Effector CD4-positive, alpha-beta T cell (primary cell): ENCODE measurements at places on chromosomes 1 and 21.

- no peak for DNase-seq
Observed at GRCh38 chr21:37165586-37165985, 92.5 kb downstream of the TTC3 start.

DNA sequence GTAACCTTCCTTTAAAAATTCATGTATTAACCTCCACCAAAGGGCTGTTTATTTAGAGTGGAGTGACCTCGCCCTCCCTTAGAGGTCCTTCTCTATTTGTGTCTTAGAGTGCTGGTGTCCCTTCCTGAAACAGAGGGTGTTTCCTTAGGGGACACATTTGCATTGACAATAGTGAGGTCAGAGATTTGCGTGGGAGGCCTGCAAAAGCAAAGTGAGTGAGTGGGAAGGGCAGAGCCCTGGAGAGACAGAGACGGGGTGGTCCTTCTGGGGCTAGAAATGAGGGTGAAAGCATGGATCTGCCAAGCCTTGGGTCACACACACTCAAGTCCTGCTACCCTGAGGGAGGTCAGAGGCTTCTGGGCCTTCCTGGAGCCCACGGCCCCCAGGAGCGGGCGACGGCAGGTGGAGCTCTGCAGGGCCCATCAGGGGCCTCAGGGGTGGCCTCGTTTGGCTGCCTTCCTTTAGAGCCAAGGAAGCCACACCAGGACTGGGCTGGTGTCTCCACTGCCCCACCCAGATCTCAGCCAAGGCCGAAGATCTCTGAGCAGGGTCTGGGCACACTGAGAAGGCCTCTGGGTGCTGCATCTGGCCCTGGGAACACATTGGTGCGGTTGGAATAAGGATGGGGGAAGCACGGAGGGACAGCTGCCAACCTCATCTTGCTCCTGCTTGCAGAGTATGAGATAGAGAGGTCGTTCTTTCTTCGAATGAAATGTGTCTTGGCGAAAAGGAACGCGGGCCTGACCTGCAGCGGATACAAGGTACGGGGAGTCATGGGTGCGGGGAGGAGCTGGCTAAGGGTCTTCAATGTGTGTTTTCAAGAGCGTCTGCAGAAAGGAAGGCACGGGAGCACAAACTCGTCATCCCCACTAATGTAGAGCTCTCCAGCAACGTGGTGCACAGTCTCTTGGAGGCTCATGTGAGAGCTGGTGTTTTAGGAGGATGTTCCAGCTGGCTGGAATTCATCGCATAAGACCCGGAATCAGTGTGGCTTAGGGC lies 23.8 kb downstream of the SIM2 start:
- DNase-seq = no peak

GRCh38 chr1:94025383-94026340 lies 95.3 kb downstream of the ABCA4 start:
- DNase-seq = no peak

DNA sequence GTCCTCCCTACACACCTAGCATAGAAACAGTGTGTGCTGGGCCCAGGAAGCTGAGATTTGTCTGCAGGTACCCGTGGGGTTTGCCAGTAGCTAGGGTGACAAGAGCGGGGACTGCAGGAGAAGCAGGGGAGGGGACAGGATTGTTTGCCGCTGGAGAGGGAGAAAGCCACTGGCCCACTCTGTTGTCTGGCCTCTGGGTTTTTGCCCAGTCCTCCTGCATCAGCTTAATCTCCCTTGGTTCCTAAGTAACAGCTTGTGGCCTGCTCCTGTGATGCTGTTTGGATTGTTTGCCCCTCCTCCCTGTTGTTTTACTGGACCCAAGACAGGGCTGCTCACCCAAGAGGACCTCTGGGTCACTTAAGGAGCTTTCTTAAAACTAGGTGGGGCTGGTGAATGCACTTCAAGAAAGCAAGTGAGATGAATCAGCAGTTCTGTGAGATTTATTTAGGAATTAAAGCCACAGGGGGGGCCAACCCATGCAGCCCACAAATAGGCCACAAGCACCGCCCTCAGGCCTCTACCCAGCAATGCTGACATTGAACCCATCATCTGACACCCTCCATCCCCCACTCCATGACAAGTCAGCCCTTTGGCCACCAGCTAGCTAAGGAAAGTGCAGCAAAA lies 142.8 kb downstream of the ZZZ3 start:
- DNase-seq = no peak

DNA sequence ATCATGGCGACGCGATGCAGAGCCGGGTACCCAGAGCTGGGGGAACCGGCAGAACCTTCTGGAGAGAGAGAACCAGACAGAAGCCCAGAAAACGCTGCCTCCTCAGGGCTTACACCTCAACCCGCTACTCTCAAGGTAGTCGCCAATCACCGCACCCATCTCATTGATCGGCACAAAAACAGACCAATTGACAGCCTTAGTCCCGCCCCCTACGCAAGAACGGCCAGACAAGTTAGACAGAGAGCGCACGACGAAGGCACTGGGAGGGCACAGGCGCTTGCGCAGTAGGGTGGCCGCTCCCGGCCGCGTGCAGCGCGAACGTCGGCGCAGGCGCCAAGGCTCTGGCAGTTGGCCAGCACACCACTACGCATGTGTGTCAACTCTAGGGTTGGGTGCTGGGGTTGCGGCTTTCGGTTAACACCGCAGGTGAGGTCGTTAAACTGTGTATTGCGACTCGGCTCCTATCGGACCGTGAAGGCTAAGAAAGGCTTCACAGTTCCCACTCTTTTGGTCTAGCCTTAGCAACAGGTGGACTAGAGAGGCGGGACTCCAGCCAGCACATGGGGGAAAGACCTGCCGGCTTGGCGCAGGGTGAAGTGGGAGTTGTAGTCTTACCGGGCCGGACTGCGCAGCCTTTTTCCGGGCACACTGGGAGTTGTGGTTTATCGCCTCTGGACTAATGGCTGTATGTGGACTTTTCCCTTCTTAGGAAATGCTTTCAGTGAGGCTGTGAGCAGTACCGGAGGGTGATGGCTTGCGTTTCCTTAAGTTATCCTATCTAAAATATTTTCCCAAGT lies at the start of the genes CCT3 and TSACC:
CCT3 (minus strand) TSS at position 113 of the 797 bp plus-strand sequence; CDS start at position 5, 108 bp downstream.
TSACC (plus strand) TSS at position 347 of the 797 bp plus-strand sequence. CDS start 1,232 bp downstream, outside the sequence.
- peak; percentile 99 for DNase-seq

GRCh38 chr1:228161362-228161761 lies 4.2 kb upstream of the IBA57 start:
- DNase-seq = no peak

DNA sequence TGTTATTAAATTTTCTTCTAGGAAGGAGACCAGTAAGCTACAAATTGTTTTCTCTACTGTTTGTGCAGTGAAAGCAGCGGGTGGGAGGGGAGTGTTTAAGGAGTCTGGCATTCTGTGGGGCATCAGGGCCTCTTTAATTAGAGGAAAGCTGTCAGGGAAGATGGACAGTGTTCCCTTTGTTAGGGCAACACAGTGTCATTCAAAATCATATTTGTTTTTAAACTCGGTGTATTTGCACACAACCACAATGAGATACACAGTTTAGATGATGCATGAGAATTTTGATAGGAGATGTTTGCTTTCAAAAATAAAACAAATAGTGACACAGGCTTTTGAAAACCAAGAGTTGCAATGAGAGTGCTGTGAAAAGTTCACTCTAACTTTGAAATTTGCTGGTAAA lies 15.1 kb upstream of the ST6GALNAC3 start:
- no peak for DNase-seq

- DNase-seq = no peak
Observed at GRCh38 chr1:54107131-54107530, 45.7 kb downstream of the CDCP2 start.

DNA sequence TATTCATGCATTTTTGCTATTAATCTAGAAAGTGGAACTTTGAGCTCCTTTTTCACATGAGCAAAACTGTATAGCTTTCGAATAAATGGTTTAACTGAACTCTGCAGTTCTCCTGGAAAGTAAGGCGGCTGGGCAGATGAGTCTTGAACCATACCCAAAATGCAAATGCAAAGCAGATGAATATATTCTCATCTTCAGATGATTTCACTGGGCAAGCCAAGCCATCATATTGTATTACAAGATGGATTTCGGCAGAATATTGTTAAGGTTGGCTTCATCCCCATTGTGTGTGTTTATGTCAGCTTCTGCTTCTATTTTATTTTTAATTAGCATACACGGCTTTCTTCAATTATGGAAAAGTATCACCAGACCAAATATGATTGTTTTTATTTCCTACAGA lies 209.6 kb downstream of the GREM2 start:
- no peak for DNase-seq

- no peak for DNase-seq
Observed at GRCh38 chr1:24421502-24421901, 5.9 kb downstream of the NIPAL3 start.

DNA sequence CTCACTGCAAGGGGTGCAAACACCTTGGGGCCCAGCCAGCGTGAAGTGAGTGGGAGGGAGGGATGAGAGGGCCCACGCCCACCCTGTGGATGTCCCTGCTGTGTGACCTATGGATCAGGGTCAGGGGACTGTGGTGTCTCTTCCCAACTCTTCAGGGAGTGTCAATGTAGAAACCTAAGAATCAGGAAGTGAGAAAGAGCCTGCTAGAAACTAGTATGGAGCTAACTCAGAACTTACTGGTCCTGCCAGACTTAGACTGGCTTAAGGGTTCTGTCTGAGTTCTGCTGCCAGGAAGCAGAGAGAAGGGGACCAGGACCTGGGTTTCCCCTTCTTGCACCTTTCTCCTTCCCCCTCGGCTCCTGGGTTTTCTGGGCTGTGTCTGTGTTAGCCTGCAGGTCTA lies 1.8 kb upstream of the IL10 start:
- no peak for DNase-seq

DNA sequence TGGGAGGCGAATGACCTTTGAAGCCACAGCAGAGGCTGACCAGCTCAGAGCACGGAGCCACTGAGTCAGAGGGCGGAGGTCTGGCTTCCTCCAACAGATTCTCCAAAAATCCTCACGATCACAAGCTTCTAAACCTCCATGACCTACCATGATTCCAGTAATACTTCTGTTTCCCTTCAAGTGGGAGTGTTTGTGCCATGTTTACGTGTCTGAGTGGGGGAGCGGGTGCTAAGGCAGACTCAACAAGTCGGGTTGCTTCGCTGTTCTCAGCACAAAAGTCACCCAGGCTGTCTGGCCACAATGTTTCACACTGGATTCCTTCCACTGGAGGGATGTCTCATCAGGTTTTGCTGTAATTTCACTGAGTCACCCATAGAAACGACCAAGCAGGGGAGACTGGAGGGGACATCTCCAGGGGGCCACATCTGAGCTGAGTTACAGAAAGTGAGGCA lies 86.2 kb downstream of the SLC66A1 start:
- DNase-seq = no peak

DNA sequence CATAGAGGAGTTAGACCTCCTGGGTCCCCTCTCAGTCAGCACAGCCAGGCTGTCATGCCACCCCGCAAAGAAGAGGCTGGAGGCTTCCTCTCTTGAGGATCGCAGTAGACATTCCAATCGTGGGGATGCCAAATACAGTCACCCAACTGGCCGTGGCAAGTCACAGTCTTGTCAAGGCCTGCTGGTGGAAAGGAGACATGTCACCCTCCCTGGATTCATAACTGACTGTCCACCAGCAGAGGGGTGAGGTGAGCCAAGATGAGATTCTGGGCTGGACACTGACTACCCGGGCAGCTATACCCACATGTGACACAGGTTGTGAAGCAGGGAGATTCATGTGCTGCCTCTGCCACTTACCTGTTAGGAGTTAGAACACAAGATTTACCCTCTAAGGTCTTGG lies 123.5 kb upstream of the NGF start:
- no peak for DNase-seq

- no peak for DNase-seq
Observed at GRCh38 chr21:17451364-17451891, 61.4 kb upstream of the CXADR start.

- no peak for DNase-seq
Observed at GRCh38 chr21:35825370-35826353, 234.7 kb downstream of the SETD4 start.

- no peak for DNase-seq
Observed at GRCh38 chr1:174969977-174970376, 29.8 kb upstream of the CACYBP start.

- DNase-seq = no peak
Observed at GRCh38 chr1:96522927-96523326, 198.7 kb upstream of the PTBP2 start.

- DNase-seq = no peak
Observed at GRCh38 chr1:72837781-72838180, 555.4 kb upstream of the NEGR1 start.

DNA sequence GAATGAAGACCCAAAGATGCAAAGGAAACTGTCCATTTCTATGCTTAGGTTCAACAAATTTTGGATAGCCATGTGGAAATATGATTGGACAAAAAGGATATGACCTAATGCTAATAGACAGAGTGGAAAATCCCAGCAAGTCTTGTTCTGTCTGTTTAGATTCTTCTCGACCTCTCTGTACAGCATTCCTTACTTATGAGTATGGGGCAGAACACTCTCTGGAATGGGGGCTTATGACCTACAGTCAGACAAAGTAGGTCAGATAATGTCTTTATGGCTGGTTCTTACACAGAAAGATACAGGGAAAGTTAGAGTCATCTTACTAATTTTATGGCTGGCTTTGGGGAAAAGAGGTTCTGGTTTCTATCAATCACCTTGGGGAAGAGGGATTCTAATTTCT lies 2.8 kb downstream of the GCSAML start:
- DNase-seq = no peak

- DNase-seq = no peak
Observed at GRCh38 chr1:67939186-67939743, 106.0 kb upstream of the GNG12 start.

DNA sequence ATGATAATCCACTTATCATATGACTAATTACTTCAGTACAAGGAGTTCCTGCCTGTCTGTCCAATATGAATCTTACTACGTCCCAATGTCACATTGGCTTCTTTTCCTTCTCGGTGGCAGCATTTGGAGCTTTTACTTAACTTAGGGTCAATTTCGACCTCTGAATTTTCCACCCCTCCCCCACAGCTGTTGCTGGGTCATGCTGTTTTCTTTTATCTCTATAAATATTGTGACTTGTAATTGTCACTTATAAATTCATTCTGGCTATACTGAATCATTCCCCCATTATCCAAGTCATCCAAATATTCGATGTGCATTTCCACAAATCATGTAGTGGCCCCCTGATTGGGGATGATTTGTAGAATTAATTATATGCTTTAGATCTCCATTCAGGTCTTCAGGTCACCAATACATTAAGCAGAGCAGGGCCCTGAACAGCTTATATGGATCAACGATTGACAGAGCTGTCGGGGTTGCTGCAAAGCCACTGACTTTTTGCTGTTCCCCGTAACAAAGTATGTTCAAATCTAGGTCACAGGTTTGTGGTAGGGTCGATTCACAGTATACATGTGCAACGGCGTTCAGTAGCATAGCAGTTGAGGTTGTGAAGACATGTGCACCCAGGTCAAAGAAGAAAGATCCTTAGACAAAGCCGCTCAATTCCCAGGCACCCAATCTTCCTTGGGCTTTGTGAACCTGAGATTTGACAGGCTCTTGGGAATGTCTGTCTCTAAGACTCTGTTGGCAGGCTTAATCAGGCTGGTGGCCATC lies 18.3 kb upstream of the RNU1-4 start:
- DNase-seq = no peak

- no peak for DNase-seq
Observed at GRCh38 chr1:248861616-248862015, 2.7 kb upstream of the ZNF692 start.

GRCh38 chr1:108972951-108973350 lies 9.7 kb upstream of the CLCC1 start:
- no peak for DNase-seq
